Adrenal gland (tissue), 19 donors: ENCODE measurements at places on chromosomes 16 and 17.

- DNase-seq, result peak; percentile 44
Observed at GRCh38 chr16:69150146-69150865, 17.9 kb downstream of the UTP4 start.

GRCh38 chr16:46950009-46950408 lies 23.5 kb downstream of the DNAJA2 start:
- no peak for DNase-seq

DNA sequence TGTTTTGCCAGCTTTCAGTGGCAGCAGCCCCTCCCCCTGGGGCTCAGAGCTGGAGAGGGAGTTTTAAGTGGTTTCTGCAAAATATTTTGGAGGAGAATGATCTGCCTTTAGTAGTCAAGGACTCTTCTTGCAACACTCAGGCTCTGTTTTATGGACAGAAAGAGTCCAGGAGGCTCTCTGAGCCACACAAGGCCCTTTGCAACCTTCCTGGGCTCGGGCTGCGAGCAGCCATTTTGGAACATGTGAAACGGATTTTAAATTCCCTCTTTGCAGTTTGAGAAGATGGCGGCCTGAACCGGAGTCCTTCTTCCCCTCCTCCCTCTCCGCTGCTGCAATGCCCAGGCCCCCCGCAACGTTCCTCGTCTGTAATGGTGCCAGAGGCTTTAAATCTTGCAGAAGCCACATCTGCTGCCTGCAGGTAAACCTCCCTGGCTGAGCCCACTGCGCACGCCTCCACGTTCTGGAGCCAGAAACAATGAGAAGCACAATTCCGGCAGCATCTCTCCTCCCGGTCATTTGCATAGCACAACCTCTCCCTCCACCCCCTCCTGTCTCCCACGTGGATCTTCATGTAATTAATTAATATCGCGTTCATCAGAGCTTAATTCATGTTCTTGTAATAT lies 386.1 kb downstream of the SEC14L1 start:
- no peak for DNase-seq

- DNase-seq, result no peak
Observed at GRCh38 chr16:9072806-9073341, 18.6 kb upstream of the HAPSTR1 start.

DNA sequence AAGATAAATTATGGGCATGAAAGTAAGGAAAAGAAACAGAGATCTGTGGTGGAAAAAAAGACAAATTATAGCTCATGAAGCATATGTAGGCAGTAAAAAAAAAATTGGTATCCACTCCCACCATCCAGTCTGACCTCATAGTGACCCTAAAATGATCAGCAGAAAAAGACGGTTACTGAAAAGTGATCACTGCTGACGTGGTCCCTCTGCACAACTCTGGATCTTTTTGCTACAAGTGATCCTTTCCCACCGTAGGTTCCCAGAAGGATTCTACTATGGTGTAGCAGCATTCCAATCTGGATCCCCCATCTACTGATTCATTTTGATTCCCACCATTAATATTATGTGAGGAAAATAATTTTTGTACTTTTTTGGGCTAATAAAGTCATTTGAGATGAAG lies 10.9 kb upstream of the CHST6 start:
- no peak for DNase-seq

DNA sequence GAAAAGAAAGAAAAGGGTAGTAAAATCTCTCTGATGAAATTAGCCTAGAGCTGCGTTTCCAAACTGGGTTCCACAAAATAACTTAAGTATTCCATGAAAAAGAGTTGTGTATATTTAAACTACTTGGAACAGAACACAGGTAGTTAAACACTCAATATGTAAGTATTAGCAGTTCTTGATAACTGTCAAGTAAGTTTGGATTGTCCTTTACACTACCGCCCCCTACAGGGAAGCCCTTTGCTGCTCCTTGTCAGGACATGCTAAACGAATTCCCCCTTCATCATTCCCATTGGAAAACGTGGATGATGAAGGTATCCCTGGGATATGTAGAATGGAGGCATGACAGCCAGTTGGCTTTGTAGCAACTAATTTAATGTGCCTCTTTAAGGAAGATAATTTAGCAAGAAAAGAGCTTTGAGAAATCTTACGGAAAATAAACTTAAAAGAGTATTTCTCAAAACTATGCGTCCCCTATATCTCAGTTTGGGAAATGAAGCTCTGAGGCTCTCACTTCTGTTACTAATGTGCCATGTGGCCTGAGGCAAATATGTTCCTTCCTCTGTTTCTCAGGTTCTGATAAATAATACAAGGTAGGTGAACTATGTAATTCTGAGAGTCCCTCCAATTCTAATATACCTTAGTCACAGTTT lies 18.8 kb downstream of the NCBP3 start:
- DNase-seq, result peak; percentile 62

DNA sequence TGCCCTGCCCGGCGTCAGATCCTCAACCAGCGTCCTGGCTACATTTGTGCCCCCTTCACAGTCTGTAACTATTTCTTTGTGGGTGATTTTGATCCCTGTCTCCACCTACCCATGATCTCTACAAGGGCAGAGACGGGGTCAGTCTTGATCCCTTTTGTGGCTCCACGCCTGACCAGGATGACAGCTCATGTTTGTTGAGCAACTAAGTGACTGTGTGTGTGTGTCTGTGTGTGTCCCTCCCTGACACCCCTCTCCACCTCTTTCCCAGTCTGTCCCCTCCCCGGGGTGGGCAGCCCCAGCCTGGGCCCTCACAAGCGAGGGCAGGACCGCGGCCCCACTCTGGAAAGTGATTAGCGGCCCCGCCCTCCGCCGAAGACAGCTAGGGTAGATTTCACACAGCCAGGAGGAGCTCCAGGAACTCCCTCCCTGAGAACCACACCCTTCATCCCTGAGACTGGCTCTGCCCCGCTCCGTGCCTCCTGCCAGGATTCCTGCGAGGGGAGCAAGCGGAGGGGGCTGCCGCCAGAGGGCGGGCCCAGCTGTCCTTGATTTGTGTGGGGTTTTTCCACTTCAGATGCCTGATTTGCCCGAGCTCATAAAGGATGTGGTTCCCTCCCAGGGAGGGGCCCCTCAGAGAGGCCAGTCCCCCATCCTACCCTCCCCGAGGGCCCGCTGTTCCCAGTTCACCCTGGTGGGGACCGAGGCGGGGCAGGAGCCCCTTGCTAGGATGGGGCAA lies 5.3 kb upstream of the HS3ST6 start:
- DNase-seq, result peak; percentile 32

GRCh38 chr17:5837055-5837491 lies 233.1 kb upstream of the WSCD1 start:
- no peak for DNase-seq

DNA sequence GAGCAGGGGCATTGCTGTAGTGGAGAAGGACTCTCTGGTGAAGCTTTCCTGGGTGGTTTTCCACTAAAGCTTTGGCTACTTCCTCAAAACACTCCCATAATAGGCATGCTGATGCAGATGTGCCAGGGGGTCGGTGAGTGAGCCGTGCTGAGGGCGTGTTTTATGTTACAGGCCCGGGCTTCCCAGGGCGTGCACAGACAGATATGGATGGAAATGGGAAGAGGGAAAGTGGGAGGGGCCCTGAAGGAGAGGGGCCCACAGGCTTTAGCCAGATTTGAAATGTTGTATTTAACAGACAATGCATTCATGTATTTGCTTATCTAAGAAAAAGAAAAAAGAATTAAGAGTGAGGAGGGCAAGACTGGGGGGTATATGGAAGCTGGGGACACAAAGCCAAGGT lies 56.3 kb downstream of the IL21R start:
- DNase-seq, result no peak

GRCh38 chr17:50187751-50188530 lies 13.5 kb downstream of the COL1A1 start:
- no peak for DNase-seq

GRCh38 chr16:65658787-65659220 lies 536.9 kb upstream of the CDH11 start:
- DNase-seq, result no peak

DNA sequence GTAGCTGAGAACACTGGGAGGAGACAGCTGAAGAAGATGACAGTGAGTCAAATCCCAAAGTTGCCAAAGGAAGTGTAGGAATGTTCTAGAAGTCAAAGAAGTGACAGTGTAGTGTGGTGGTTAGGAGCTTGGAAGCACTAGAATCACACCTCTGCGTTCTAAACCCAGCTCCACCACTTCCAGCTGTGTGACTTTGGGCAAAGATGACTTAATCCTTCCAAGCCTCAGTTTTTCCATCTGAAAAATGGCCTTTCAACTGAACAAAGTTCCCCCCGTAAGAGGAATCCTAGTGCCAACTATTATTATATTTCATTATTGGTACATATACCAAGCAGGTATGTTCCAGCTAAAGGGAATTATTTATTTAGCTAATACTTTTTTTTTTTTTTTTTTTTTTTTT lies 56.0 kb downstream of the IQCK start:
- DNase-seq, result no peak

GRCh38 chr16:81956213-81956948 lies 54.9 kb downstream of the SDR42E1 start:
- DNase-seq, result no peak

- DNase-seq, result no peak
Observed at GRCh38 chr17:50380369-50381259, 7.6 kb downstream of the EME1 start.

DNA sequence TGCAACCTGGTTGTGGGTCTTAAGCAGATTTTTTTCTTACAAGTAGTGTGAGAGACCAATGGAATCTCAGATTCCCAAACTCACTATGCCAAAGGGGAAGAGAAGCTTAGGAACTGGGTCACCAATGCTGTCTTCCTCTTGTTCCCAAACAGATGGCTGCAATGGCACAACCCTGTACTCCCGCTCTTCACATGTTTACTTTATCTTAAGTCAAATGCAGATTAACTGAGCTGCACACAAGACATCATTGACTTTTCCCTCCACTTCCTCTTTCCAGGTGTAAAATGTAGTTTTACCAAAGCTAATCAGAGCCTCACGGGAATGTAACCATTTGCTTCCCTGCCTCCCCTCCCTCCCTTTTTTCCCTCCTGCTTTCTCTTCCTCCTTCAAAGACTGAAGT lies 14.4 kb upstream of the CD300E start:
- no peak for DNase-seq

GRCh38 chr17:77308861-77309726 lies 168.3 kb downstream of the SEC14L1 start:
- DNase-seq, result peak; percentile 73

DNA sequence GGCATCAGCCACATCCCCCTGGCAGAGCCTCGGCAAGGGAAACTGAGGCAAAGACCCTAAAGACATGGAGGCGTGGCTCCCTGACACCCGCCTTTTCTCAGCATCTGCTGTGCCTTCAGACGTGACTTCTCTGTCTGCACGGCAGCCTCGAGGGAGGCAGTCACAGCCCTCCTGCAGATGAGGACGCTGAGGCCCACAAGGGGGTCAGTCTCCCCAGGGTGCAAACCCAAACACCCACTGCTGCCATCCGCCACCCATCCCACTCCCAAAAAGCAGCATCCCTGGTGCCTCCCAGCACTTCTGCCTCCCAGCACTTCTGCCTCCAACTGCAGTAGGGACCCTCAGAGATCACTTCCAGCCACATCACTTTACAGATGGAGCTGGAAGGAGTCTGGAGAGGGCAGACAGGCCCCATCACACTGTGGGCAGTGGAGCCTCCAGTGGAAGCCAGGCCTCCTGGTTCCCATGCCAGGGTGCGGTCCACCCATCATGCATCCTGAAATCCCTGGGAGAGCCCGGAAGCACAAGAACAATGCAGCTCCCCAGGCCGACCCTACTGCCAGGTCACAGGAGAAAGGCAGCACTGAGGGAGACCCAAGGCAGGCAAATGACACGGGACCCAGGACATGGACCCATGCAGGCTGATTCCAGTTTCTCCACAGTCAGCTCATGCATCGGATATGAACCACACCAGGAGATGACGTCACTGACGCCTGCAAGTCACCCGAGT lies 23.8 kb downstream of the KDM8 start:
- no peak for DNase-seq
